ENCODE measurements at places on chromosomes 5 and 9. TPM values are rescaled to one million over a fixed set of nuclear protein-coding genes. Genes with fewer than 3 reads are reported as not detected.
A peak's percentile ranks its signal among the peaks of the same experiment; 100 is the strongest.

DNA sequence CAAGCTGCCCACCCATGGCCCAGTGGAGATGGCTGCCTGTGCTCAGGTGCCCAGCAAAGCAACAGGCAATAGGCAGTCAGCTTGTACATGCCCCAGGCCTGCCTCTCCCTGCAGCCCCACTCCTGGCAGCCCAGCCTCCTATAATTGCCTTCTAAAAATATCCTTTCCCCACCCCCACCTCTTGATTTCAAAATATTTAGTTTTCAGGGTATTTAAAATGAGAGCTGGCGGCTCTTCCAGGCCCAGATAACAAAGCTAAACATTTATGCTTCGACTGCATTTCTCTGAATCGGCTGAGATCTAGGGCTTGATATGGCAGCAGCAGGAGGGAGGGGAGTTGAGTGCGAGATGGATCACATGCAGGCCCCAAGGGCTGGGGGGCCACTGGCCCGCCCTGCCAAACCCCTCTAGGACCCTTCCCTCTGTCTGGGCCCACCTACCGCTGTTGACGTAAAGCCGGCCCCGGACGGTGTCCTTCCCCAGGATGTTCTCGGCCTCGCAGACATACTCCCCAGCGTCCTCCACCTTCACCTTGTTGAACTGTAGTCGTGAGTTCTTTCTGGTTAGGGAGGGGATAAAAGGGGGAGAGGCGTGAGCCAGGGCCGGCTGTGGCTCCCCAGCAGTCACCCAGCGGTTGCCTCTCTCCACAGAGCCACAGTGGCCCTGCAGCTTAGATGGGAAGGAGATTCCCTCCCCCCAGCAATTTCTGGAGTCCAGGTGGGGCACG is 85.0 kb downstream of the PSD2 start:
- no peak for ATAC-seq

DNA sequence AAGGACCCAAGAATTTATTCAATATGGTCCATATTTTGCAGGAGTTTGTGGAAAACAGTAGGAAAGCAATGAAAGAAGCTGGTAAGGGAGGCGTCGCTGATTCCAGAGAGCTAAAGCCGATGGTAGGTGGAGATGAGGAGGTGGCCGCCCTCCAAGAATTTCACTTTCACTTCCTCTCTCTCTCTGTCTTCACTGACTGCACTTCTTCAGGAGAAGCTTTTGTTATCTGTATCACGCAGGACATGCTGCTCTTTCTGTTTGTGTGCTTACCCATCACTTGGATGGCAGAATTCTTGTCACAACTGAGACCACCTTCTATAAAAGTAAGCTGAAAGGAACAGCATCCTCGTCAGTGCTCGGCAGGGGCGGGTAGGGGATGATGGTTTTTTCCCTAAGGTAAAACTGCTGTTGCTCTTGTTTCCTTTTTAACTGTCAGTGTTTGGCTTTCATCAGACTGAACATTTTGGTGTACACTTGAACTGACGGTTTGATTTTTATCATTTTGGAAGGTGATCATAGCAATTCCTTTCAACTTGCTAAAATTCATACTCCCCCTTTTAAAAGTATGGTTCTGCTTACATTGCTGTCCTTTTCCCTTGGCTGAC is 62.4 kb upstream of the FSD1L start:
- ATAC-seq, result no peak

DNA sequence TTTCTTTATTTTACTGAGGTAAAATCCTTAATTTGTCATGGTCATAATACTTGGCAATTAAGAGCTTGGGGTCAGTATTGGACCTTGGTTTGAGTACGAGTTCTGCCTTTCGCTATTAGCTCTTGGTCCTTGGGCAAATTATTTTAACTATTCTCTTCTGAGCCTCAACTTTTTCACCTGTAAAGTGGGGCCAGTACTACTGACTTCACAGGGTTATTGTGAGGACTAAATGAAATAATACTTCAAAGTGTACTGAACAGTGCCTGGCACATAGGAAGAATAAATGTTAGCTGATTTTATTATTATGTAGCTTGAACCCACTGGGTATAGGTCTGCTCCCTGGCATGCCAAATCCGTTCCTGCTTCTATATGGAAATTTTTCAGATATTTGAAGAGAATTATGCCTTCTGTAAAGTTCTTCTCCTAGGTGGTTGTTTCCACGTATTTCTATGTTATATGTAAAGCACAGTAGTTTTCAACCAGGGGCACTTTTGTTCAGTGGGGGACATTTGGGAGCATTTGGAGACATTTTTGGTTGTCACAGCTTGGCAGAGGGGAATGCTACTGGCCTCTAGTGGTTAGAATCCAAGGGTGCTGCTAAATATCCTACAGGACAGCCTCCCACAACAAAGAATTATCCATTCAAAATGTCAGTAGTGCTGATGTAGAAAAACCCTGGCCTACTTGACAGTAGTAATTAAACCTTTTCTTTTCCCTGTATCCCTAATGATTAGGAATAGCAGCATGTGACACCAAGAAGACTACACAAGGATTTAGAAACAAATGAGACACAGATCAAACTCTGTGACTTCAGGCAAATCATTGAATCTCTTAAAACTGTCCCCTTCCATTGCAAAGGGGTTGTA is 4.5 kb downstream of the RCL1 start:
- no peak for ATAC-seq

DNA sequence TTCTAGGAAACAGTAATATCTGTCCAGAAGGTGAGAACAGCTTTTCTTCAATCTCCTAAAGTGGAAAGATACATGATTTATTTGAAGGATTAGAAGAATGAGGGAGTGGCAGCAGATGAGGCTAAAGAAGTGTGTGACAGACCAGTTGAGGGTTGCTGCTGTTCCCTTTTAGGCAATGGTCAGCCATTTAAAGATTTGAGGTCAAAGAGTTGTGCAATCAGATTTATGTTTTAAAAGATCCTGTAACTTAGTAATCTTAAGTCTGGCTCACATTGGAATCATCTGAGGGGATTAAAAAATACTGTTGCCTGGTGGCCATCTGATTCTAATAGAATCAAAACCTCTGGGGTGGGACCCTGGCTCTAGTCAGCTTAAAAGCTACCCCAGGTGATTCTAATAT is 4.3 kb upstream of the SGCD start:
- ATAC-seq, result no peak

DNA sequence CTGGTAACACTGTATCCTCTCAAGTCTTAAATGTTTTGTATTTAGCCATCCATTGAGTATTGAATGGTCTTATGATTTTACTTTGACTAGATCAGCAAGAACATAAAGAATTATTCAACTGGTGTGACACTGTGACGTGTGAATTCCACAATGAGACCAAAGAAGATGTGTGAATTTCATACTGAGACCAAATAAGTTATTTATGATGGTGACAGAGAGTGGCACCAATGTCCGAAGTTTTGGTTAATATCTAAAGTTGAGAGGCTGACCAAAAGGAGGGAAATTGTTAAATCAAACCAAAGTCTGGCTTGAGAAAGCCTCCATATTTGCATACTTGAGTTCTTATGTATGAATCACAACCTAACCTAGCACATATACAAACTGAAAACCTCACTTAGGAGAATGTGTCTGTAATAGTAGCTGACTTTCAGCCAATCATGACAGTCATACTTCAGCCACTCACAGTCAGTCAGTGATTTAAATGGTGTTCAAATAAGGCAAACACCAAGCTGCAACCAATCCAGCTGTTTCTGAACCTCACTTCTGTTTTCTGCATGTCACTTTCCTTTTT is 31.5 kb upstream of the FAM170A start:
- no peak for ATAC-seq

DNA sequence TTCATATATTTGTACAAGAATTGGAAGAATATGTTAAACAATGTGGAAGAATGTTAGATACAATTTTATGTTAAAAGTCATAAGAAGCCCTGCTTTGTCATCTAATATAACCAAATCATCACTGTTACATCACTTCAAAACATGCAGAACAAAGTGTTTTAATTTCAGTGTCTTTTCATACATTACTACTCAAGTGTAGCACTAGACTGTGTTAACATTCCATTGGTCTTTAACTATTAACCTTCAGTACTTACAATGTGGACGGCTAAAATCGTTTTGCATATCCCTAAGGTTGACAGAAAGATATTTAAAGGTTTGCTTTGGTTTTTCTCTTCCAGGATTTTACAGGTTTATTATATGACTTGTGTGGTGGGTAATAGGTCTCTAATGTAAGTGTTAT is 50.9 kb downstream of the VCAN start:
- ATAC-seq, result no peak

DNA sequence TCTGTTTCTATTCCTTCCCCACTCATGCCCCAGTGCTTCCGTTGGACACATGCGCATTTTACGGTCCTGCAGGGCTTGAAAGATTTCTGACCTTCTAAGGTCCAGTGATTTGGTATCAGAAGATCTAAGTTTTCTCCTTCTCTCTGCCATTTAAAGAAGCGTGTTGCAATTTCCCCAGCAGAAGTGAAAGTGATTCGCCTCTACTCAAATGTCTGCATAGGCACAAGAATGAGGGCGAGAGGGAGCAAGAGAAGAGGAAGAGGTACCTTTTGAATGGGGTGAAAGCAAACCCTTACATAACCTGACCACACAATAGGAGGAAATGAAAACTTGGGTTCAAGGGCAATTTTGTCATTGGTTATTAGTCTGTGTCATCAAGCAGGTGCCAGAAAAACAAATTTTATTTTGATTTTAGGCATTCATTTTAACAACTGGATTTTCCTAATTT is 31.7 kb upstream of the NR3C1 start:
- no peak for ATAC-seq

DNA sequence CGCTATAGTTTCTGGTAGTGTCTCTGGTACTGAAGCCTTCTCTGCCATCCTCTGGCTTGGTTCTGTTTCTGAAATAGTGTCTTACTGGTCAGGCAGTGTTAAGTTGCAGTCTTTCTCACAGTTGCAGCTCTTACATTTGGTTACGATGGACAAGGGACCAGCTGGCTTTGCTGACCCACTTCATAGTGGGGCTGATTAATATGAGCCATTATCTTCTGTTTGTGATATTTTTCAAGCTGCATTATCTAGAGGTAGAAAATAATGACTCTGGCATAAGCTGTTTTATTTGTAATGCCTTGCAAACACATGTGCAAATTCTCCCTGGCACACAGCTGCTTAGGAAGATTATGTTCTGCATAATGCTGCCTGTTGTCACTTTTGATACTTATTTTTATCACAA is 199.1 kb downstream of the KDM4C start:
- peak; percentile 21 for ATAC-seq

DNA sequence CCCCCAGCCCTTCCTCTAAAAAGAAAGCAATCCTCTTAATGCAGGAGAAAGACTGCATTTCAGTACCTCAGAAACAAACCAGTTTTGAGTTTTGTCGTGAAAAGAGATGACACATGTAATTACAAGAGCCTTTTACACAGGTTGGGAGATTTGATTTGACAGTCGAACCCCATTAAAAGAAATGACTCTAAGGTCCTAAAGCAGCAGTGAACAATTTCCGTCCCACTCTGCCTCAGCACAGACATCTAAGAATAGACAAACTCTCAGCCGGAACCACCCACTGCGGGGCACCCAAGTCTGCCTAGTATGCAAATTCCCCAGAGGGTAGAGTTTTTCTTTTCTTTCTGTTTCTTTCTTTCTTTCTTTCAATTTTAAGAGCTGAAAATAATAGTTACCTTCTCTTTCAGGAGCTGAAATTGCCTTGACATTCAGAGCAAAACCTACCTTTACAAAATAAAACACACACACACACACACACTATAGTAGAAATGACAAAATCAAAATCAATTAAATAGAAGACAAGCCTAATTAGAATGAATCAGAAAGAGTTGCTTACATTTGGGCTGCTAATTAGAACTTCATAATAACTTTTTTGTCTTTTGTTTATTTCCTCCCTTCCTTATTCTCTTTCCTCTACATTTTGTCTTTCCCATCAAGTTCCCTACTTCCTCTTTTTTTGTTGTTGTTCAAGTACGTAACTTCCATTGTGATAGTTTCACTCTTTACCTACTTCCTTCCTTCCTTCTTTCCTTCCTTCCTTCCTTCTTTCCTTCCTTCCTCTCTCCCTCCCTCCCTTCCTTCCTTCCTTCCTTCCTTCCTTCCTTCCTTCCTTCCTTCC is 65.1 kb downstream of the BASP1 start:
- ATAC-seq, result peak; percentile 59

The GABRP gene
- not detected for total RNA-seq

The CCL19 gene
- not detected for total RNA-seq

The PLEKHG4B gene
- total RNA-seq, result 7.3 TPM

The GPRIN1 gene
- 38.8 TPM for total RNA-seq

The ALDH1A1 gene
- 5.7 TPM for total RNA-seq

The GCNT1 gene
- total RNA-seq, result 1.3 TPM

The RIMOC1 gene
- 26.9 TPM for total RNA-seq

Measured in motor neuron (in vitro differentiated cells).